ENCODE measurements at places on chromosomes 16 and 17. TPM values are rescaled to one million over a fixed set of nuclear protein-coding genes. Genes with fewer than 3 reads are reported as not detected.

The CD300H gene
- total RNA-seq = not detected

The ZACN gene
- not detected for total RNA-seq

The ZFP3 gene
- total RNA-seq = 0.39 TPM

The CALB2 gene
- total RNA-seq = 1.2 TPM

The OR1E2 gene
- total RNA-seq = not detected

The TBC1D3G gene
- total RNA-seq = not detected

The ABCA10 gene
- 0.12 TPM for total RNA-seq

The LITAFD gene
- not detected for total RNA-seq

The TSNAXIP1 gene
- total RNA-seq = not detected

The CCL1 gene
- total RNA-seq = not detected

The BFAR gene
- 120 TPM for total RNA-seq

The CMTM2 gene
- total RNA-seq = not detected

The NPIPA3 gene
- total RNA-seq = 0.48 TPM

The MEFV gene
- total RNA-seq = 4.3 TPM

The ABCC3 gene
- 28.4 TPM for total RNA-seq

The KRT31 gene
- total RNA-seq = not detected

The BANP gene
- total RNA-seq = 15.3 TPM

The MT1E gene
- 604 TPM for total RNA-seq

The ABCC12 gene
- total RNA-seq = 0.48 TPM

The SETD1A gene
- total RNA-seq = 1.1 TPM

The TBC1D28 gene
- not detected for total RNA-seq

The CD300LG gene
- total RNA-seq = not detected

The CNTNAP4 gene
- total RNA-seq = not detected

The TBX2 gene
- 20.9 TPM for total RNA-seq

The OTOP3 gene
- not detected for total RNA-seq

The TAT gene
- not detected for total RNA-seq

The KRTAP4-5 gene
- not detected for total RNA-seq

The CCL13 gene
- not detected for total RNA-seq

The CCL7 gene
- 0.68 TPM for total RNA-seq

The ABCA5 gene
- total RNA-seq = 7.3 TPM

The CEMP1 gene
- total RNA-seq = not detected

The C1QL1 gene
- total RNA-seq = 8.2 TPM

The C1QTNF8 gene
- not detected for total RNA-seq

The ZP2 gene
- total RNA-seq = not detected

The AOC3 gene
- total RNA-seq = not detected

The KRTAP4-8 gene
- total RNA-seq = not detected

The GP1BA gene
- total RNA-seq = not detected

The DNAH9 gene
- not detected for total RNA-seq

The RDM1 gene
- total RNA-seq = 2.4 TPM

The MEIOB gene
- not detected for total RNA-seq

The NEK8 gene
- 0.24 TPM for total RNA-seq

The OR3A3 gene
- total RNA-seq = not detected

The NDRG4 gene
- total RNA-seq = 2.5 TPM

The GRIN2C gene
- not detected for total RNA-seq

The MT1A gene
- total RNA-seq = 3.4 TPM

The IGSF6 gene
- not detected for total RNA-seq

The CRHR1 gene
- not detected for total RNA-seq

The ACLY gene
- total RNA-seq = 99.4 TPM

The RUNDC3A gene
- not detected for total RNA-seq

The SHISA6 gene
- total RNA-seq = not detected

The DNAAF8 gene
- total RNA-seq = 0.36 TPM

The HOXB3 gene
- total RNA-seq = 7.9 TPM

The SLC6A2 gene
- not detected for total RNA-seq

The KRT9 gene
- total RNA-seq = not detected

The USP6 gene
- not detected for total RNA-seq

The P2RX5 gene
- 0.29 TPM for total RNA-seq

The HSD17B2 gene
- 2.6 TPM for total RNA-seq

The IRX5 gene
- total RNA-seq = 4.3 TPM

The LRRC59 gene
- total RNA-seq = 143 TPM

The SPIRE2 gene
- total RNA-seq = 1.8 TPM
